ENCODE measurements at places on chromosomes 7 and 10.

DNA sequence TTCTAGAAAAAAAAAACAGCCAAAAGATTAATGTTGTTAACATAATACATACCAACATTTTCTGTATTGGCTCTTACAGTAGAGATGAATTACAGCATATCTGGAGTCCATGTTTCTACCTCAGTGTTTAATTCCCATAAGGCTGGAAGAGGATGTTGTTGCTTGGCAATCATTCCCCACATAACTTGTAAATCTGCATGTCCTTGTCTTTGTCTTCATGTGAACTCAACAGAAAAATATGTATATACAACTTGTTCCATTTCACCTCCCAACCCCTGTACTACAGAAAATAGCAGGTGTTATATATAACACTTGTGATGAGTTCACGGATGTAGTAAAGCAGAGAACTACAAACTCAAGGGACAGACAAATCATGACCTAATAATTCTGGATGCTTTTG lies 160.9 kb upstream of the SEMA3C start:
- DNase-seq: no peak

GRCh38 chr7:112784603-112785002 lies 5.6 kb downstream of the TMEM168 start:
- DNase-seq: no peak

- DNase-seq: no peak
These were observed 10.4 kb downstream of the LAT2 start for GRCh38 chr7:74220229-74220628.

DNA sequence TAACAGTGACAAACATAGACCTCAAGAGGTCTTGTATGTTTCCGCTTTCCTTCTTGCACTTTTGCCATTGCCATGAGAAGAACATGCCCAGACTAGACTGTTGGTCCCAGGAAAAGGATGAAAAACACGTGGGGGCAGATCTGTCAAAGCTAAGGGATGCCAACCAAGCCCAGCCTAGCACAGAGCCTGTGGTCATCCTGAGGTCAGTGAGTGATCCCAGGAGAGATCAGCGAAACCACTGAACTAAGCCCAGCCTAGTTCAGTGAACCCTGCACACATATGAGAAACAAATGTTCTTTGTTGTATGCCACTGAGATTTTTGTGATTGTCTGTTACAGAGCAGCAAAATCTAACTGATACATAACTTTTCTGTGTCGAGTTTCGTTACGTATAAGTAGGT lies 718.8 kb downstream of the MAGI2 start:
- no peak for DNase-seq

DNA sequence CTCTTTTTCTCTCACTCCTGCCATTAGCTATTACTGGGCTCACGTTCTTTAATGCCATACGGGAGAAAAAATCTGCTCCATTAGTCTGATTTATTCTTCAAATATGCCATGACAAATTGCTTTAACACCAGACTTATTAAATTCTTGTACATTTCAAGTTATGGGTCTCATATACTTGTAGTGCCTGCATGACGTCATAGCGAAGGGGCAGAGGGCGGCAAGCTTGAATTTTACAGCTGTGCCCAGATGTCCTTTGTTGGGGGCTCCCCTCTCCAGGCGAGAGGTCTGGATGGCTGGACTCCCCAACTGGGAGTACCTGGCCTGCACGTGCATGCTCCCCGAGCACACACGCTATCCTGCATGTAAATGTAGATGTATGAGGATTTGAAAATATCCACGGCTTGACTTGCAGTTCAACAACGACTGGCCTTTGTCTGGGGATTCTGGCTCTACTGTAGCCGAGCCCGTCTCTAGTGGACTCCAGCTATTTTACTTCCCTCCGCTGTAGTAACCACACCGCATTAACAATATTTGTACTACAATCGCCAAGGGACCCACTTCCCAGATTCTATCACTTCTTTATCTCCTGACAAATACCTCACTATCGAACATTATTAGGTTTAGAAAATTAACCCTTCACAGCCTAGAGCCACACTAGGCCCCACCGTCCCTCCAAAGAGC lies 79.5 kb downstream of the EBF3 start:
- DNase-seq: no peak

DNA sequence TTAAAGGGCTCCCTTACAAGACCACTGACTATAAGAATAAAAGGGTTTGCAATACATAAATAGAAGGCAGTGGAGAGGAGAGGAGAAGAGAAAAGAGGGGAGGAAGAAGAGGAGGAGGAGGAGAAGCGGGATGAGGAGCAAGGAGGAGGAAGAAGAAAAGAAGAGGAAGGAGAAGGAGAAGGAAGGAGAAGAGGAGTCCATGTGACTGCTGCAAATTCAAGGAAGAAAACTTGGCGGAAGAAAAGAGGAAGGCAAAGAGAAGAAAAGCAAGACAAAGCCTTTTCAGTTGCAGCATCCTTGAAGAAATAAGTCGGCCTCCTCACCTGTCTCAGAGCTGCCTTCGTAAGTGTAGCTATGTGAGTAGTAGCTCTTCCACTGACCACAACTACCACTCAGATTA lies 22.6 kb downstream of the ASAH2 start:
- DNase-seq: no peak

DNA sequence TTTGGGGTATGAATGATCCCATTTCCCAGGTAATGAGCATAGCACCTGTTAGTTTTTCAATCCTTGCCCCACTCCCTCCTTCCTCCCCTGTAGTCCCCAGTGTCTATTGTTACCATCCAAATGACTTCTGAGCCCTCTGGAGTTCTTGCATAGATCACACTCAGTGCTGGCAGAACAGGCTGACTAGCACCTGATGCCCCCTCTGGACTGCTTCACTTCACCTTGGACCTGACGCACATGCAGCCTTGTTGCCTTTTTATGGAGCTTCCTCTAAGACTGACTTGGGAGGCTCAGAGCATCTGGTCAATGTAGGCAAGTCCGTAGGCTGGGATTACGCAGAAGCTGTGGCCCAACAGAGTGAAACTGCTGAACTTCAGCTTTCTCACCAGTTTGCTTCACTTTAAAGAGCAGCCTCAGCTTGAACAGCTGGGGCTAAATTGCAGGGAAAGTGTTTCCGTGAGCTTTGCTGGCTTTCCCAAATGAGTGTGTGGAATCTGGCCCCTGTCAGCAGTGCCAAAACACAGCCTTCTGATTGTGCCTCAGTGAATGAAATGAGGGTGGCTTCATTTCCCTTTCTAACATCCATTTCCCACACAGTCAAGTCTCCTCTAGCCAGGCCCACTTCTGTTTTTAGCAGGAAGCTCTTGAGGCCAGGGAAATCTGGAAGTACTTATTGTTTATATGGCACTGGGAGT lies 48.5 kb downstream of the NXPH1 start:
- DNase-seq: no peak

- no peak for DNase-seq
These were observed 63.9 kb downstream of the GFRA1 start for GRCh38 chr10:116208956-116209567.

- DNase-seq: no peak
These were observed 45.6 kb upstream of the LRRC4 start for GRCh38 chr7:128076796-128077271.

DNA sequence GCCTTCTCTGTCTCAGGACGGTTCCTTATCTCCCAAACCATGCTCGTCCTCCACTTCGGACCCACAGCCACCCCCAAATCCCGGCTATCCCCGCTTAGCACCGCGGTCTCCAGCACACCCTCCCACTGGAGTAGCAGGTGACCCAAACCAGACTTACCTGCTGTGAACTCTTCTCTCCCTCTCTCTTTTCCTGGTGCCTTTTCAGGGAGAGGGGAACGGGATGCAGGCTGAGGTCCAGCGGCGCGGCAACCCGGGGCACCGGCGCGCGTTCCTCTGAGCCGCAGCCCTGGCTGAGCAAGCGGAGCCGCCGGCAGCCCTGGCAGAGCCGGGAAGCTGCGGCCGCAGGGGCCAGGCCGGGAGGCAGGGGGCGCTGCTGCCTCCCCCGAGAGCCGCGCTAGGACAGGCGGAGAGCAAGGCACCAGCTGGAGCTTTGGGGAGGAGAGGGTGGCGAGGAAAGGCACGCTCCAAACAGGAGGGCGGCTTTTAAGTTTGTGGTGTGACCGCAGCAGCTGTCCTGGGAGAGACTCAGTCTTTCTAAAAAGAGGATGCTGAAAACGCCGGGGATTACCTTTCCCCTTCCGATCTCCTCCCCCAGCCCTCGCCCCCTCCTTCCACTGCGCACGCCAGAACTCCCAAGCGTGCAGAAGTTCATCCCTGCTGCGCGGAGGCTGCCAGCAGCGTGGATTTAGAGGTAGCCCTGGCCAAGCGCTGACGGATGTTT lies at the start of gene SEMA3D:
Gene SEMA3D, minus strand, starts transcription at position 536 of the 721 bp plus-strand sequence. CDS start 65,165 bp downstream, outside the sequence.
- peak; percentile 50 for DNase-seq

DNA sequence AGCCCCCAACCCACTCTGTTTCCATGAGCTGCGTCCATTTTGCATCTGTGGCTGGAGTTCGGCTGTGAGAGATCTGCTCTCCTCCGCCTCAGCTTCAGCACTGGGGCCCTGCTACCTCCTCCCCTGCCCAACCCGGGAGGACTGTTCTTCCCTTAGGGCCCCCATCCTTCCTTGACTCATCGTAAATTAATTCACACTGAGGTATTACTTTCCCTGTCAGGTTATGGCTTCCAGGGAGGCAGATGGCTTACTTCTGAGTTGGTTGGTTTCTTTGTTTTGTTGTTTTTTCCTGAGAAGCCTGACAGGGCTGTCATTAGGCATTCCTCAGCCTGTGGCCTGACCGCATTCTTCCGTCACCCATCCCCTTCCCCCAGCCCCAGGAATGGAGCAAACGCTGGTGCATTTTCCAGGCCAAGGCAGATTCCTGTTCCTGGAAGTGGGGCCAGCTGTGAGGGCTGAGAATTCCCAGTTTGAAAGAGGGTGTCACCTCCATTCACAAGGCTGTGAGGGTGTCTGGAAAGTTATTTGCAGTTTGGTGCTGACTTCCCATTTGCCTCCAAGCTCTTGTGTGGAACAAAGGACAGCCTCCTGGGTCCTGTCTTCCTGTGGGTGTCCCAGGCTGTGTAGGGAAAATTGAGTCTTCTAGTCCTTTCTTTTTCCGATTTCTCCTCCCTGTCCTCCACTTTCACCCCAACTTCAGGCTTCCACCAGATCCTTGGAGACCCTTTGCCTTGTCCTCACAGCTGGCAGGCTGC lies 11.7 kb downstream of the CPA5 start:
- no peak for DNase-seq

DNA sequence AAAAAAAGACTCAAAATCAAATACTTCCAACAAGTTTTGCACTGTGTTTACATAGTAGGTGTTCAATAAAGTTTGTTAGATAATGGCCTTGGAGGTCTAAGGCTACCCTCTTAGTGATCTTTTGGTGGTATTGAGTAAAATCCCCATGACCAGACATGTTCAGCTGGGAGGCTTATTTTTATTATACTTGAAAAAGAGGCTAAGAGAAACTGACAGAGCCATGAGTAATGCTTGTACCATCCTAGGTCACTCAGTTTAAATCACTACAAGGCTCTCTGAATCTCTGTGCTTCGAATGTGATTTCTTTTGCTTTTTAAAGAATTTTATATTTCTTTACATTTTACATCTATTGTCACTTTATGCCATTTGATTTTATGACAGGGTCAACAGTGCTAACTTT lies 90.5 kb downstream of the TWIST1 start:
- no peak for DNase-seq

All from iPS DF 19.7 (cell line).